ENCODE measurements at places on chromosomes 16 and 17.
A peak's percentile ranks its signal among the peaks of the same experiment; 100 is the strongest.

- DNase-seq = no peak
Observed at GRCh38 chr16:81695321-81696165, 83.5 kb upstream of the PLCG2 start.

GRCh38 chr16:21265104-21265837 is 12.8 kb downstream of the CRYM start:
- DNase-seq = no peak

DNA sequence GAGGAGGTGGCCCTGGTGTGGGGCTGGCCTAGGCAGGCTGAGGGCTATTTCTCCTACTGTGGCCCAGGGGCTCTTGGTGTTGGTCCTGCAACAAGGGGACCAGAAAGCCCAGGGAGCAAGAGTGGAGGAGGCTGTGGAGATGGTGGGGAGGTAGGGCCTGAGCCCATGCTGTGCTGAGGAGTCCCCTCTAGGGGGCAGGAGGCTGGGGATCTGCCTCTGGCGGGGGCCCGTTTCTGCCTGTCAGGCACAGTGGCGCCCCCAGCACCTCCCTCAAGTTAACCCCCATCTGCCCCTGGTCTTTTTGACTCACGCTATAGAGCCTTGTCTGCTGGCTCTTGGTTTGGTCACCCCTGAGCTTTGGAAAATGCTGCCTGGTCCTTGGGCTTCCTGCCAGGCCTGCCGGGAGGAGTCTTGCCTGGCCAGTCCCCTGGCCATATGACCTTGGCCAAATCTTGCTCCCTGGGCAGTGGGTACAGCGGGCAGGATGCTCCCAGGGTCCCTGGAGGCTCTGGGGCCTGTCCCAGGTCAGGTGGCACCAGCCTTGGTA is 5.9 kb downstream of the BAIAP2 start:
- DNase-seq = no peak

DNA sequence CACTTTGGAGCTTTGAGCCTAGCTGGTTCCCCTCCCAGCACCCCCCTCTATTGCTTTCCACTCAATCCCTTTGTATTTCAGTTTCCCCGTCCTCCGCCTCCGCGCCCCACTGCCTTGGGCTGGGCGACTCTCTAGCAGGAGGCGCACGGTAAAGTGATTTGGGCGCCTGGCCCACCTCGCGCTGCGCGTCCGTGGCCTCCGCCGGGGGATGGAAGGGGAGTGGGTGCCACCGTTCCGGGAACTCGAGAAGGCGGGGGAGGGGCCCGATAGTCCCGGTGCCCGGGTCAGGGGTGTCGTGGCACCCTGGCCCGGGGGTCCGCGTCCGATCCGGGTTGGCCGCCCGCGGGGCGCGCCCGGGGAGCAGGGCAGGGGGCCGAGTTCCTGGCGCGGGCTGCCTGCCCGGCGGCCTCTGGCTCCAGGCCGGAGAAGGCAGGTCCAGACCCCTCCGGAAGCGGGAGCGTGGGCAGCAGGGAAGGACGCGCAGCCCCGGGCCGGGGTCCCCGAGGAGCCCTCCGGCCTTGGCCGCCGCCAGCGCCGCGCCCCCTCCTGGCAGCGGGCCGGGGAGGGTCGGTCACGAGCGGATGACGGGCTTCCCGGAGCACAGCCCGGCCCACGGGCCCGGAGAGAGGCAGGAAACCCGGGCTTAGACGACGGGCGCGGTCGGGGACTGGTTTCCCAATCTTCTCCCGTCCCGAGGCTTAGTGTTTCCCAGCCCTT is 15.8 kb downstream of the MEOX1 start:
- peak; percentile 77 for DNase-seq

GRCh38 chr17:79981090-79981489 is 54.6 kb downstream of the TBC1D16 start:
- DNase-seq = no peak

- no peak for DNase-seq
Observed at GRCh38 chr16:10387188-10387617, 1.3 kb downstream of the ATF7IP2 start.

DNA sequence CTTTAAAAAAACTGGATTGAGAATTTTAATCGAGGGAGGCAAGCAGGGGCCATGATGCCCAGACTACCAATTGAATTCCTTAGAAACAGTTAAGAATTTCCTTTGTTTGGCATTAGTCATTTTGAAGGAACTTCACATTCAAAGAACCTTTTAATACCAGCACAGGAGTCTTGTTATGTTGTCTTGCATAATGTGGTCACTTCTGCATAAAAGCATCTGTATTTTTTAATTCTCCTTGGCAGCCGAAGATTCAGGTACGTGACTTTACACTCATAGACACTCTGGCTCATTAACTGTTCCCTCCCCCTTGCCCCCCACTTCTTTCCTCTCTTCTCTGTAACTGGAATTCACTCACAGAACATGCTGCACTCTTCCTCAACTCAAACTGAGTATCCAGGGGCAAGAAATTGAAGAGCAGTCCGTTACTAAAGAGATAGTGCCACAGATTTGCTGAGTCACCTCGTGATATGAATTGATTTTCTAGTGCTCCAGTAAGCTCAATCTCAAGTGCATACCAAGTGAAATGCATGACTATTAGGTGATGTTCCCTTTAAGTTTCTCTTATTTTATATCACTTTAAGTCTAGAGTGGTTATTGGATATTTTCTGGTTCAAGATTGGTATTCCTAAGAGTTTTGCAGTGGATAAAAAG is 572.2 kb upstream of the SOX9 start:
- DNase-seq = no peak

DNA sequence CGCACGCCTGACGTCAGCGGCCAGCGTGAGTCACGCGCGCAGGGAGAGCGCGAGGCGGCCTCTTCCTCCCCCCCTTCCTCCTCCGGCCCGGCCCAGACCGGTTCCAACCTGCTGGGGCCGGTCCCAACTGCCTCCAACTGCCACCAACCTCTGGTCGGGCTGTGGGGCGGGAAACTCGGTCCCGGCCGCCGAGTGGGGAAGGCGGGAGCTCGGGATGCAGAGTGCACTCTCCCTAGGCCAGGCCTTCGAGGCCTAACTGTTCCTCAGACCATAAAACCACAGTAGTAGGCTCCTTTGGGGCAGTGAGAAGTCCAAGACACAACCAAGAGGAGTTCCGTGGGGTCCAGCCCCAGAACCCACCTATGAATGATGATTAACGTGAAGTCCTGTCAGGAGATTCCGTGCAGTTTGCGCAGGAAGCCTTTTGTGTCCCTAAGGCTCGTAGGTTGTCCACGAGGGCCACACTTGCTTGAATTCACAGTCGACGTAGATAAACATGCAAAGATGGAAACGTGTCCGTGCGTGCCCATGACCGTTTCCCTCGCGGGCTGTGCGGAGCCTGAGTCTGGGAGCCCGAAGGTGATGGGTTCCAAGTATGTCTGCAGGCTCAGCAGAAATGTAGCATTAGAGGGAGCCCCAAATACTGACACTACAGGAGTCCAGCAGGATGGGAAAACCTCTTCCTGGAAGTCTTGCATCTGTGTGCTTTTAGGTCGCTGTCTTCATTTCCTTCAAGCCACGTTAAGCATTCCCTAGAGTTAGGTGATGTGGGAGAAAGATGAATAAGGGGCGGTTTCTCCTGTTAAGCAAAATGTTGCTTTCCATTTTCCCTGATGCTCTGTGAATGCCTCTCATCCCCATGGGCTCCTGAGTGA is 647 bp downstream of the UNK start:
- DNase-seq = no peak

DNA sequence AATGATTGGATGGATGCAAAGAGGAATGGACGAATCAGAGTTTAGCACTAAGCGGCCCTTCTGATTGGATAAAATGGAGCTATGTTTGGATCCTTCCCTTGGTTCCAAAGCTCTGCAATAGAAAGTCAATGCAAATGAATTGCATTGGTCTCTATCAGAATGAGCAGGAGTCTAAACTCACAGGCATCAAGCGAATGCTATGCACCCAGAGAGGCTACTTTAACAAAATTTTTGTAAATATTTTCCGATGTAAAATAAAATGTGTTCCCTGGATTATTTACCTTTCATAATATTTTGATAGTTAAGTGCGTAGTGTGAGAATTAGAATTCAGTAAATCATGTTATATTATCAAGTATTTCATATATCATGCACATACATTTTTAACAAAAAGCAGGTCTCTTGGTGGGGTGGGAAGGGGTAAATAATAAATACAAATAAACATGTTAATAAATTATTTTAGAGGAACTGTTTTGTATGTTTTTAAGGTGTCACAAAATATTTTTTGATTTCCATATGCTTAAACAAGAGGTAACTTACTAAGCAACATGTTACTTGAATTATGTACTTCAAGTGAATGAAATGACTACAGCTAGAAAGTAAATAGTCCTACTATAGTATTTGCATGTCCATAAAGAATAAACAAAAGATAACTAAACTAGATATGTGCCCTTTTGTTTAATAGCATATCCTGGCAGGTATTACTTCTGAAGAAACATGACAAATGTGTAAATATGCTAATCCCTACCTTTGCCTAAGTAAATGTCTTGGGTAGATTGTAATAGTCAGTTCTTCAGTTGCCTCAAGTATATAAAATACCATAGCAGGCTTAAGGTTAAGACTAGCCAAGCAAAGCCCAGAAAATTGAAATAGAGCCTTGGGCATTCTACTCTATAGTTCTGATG is 4.4 kb upstream of the UNK start:
- no peak for DNase-seq

DNA sequence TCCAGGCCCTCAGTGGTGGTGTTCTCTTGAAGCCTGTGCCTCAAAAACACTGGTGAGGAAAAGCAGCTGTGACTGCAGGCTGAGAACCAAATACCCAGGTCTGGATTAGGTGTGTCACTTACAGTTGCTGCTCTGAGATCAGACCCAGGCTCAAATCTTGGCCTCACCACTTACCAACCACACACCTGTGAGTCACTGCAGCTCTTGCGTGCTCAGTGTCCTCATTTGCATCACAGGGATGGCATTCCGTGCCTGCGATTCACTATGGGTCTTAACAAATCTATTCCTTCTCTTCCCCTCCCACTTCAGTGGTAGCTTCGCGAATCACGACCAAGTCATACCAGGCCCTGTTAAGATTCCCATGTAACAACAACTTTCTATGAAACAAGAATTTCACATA is 233.4 kb upstream of the HSBP1 start:
- no peak for DNase-seq

GRCh38 chr17:65271296-65271695 is 134.1 kb downstream of the RGS9 start:
- DNase-seq = no peak

DNA sequence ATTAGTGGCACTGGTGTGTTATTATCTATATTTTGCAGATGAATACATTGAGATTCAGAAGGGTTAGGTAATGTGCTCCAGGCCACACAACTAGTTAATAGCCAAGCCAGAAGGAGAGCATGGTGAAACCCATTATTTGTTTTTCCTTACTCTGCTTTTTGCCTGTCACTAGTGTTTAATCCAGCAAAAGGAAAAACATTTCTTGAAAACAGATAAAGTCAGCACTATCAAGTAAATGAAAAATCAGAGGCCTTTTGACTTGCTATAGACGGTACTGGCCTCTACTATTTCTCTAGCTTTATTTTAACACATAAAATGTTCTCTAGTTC is 4.8 kb downstream of the PITPNC1 start:
- DNase-seq = no peak

- no peak for DNase-seq
Observed at GRCh38 chr16:81797443-81797842, 18.4 kb downstream of the PLCG2 start.

DNA sequence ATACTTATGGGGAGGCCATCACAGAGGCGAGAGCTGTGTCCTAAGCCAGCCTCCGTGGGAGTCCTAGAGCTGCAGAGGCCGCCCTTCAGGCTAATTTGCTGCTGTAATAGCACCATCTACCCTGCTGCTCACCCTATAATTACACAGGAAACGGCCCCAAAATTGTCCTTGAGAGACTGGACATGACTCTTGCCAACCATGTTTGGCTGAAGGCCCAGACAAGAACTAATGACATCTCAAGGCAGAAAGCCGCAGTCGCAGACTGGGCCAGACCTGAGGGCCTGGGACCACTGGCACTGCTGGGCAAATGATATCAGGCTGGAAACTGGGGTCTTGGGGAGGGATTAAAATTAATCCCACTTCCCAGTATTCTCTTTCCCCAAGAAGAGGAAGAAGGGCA is 24.1 kb downstream of the PSMD7 start:
- DNase-seq = no peak

- no peak for DNase-seq
Observed at GRCh38 chr17:4156750-4157381, 13.9 kb downstream of the CYB5D2 start.

DNA sequence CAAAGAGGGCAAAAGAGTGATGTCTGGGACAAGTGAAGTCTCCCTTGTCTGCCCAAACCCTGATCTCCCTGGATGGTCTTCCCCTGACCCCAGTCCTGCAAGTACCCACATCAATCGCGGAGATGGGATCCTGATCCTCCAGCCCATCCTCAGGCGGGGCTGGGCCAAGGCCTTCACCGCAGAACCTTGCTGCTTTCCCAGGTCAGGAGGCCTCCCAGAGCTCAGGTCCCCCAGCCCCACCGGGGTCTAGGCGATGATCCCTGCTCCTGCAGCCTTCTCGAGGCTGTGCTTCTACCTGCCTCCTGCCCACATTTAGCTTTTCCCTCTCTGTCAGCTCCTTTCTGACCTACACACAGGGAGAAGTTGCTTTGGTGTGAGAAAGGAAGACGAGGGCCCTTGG is 6.3 kb downstream of the SLC12A4 start:
- DNase-seq = no peak

DNA sequence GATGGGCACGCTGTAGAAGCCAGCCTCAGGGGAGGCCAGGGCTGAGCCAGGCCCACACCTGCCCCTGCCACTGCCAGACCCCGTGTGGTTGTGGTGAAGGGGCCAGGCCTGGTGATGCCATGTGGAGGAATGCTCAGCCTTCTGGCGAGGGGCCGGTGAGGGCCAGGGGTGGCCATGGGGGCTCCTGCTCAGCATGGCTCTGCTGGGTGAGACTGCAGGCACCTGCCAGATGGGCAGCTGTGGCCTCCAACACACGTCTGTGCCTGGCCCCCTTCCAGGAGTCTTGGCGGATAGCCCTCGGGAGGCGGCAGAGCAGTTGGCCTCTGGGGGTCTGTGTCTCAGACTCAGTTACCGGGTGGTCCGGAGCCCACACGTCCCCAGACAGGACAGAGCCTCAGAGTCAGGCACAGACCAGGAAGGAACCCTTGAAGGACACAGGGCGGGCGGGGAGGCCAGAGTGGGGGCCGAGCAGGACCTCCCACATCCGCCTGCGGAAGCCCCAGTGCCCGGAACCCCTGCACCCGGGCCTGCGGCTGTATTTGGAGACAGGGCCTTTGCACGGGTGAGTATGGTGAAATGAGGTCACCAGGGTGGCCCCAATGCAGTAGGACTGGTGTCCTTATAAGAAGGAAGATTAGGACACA is 22.5 kb upstream of the CHMP6 start:
- DNase-seq = no peak

- DNase-seq = no peak
Observed at GRCh38 chr16:66162821-66163220, 203.7 kb upstream of the CDH5 start.

DNA sequence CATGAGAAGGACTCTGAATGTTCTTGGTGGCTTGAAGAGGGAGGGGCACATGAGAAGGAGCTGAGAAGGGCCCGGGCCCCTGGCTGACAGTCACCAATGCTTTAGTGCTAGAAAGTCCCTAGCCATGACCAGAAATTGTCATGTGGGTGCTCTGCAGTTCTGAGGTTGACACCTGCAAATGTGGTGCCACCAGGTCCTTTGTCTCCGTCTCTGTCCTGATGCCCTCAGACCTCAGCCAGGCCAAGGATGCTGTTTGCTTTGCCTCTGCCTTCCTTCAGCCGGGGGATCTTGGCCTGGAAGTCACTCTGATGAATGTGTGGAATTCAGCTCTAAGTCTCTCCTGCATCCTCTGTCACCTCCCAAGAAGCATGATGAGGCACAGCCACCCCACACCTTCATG is 63.6 kb downstream of the TNFRSF13B start:
- DNase-seq = no peak
